ENCODE measurements at places on chromosomes 11 and 22.

DNA sequence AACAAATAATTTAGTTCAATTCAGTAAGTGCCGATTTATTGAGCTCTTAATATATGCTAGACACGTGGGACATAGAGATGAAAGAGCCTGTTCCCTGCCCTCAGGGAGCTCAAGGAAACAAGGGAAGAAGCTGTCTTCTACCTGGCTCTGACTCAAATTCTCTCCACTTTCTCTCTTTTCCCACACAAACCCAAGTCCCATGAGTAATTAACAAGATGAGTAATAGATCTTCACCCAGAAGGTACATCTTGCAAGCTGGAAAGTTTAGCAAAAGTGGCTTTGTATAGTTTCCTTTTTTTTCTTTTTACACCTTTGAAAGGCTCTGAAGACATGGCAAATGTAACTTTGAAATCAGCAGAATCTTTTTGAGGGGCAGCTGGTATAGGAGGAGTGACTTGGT, 48.2 kb upstream of the CHST1 start:
- no peak overlapping the region for H3K4me3 ChIP-seq
- no peak for DNase-seq
- H3K27ac ChIP-seq, result no peak overlapping the region
- no peaks in the 10 kb centered on the region for H3K4me1 ChIP-seq
- no peaks in the 10 kb centered on the region for H3K36me3 ChIP-seq

DNA sequence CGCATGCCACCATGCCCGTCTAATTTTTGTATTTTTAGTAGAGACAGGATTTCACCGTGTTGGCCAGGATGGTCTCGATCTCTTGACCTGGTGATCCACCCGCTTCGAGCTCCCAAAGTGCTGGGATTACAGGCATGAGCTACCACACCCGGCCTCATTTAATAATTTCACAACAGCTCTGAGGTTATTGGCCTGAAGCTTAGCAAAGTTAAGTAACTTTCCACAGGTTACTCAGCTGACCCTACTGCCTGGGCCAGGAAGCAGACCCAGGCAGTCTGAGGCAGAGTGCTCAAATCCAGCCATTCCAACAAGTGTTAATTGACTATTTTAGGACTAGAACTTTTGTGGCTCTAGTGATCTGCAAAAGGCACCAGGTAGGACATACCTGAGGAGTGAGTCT, 52.2 kb upstream of the L3MBTL2 start:
- no peaks in the 10 kb centered on the region for H3K27me3 ChIP-seq
- DNase-seq, result no peak
- H3K4me1 ChIP-seq, result no peaks in the 10 kb centered on the region
- no peak overlapping the region for H3K4me3 ChIP-seq
- no peak overlapping the region for H3K27ac ChIP-seq

DNA sequence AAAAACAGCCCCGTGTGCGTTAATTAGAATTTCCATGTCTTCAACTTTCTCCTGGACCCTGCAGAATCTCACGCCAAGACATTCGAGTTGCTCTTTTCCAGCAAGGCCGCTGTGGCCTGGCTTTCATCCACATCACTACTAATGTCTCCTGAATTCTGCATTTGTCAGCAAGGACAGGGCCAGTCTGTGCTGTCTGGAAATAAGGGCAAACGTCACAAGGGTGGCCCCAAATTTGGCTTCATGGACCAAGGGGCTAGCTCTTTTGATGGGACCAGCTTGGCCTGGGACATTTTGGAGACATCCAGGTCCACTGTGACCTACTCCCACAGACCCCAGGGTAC, 33.4 kb downstream of the KCNQ1OT1 start:
- no peak for DNase-seq
- H3K4me3 ChIP-seq, result no peak overlapping the region
- H3K27me3 ChIP-seq, result no peaks in the 10 kb centered on the region
- peaks cover 4% of the 10 kb centered on the region for H3K4me1 ChIP-seq
- H3K27ac ChIP-seq, result no peak overlapping the region

DNA sequence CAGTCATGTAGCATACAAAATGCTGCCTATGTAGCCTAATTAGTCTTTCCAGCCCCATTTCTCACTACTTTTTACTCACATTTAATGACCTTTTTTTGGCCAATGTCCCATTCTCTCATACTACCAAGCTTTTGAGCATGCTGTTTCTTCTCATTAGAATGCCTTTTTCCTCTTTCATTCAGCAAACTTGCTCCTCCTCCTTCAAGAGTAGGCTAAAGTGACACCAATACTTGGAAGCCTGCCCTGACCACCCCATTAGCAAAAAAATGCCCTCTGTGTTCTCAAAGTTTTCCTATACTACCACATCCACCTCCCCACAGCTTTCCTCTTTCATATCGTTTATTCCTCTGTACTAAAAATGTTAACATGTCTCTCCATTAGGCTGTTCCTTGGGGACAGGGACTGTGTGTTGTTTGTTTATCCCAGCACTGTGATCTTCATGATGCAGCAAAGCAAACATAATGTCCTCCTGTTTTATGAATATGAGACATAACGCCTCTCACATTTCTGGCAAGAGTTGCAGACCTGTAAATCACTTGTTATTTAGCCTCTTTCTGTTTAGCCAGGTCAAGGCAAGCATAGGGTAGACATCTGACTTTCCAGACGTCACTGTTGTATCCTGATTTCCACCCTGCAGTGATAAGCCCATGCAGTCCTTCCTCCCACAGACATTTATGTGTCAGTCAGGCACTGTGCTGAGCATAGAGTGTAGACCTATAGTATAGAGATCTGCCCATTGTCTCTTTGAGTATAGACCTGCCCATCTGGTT, 62.0 kb upstream of the UCP3 start:
- peaks cover 33% of the 10 kb centered on the region for H3K36me3 ChIP-seq
- H3K27ac ChIP-seq, result no peak overlapping the region

GRCh38 chr11:17658211-17658610, 61.2 kb upstream of the MYOD1 start:
- H3K4me1 ChIP-seq, result no peaks in the 10 kb centered on the region
- DNase-seq, result no peak
- no peak overlapping the region for H3K27ac ChIP-seq
- peaks cover 37% of the 10 kb centered on the region for H3K27me3 ChIP-seq
- H3K4me3 ChIP-seq, result no peak overlapping the region

- H3K27ac ChIP-seq, result no peak overlapping the region
- no peaks in the 10 kb centered on the region for H3K27me3 ChIP-seq
- DNase-seq, result no peak
- H3K4me3 ChIP-seq, result no peak overlapping the region
These were observed 50.8 kb downstream of the FLRT1 start for GRCh38 chr11:64086258-64087123.

DNA sequence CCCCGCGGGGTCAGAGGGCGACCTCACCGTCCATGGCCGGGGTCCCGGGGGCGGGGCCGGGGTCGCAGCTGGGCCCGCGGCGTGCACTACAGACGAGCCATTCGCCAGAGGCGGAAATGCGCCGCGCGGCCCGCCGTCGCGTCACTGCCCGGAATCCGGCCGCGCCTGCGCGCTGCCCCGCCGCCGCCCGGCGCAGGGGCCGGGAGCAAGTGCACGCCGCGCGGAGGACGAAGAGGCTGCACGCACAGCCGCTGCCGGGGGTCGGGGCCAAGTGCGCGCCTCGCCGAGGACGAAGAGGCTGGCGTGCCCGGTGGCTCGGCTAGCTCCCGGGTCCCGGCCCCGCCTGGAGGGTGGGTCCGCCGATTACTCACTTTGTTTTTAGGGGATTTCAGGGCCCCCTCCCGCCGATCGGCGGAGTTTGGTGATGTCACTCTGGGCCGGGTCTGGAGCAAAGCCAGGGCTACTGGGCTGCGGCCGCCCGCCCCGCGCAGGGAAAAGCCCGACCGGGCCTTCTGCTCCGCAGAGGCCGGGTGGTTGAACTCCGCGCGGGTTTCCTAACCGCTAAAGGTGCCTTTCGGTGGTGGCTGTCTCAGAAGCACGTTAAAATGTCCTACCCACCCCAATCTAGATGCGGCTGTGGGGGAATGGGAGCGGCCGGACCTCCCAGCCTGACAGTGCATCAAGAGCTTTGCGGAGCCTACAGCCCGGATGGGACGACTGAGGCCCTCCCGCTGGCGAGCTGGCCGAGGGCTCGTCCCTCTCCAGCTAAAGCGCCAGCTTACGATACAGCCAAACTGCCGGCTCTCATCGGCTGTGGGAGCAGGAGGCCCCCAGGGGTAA, at the start of gene RELA:
Gene RELA, minus strand, starts transcription at position 118 of the 840 bp plus-strand sequence. Its CDS starts 84 bp downstream, at position 34.
- H3K27ac ChIP-seq, result peak within 1 kb of the TSS; percentile 85
- H3K4me3 ChIP-seq, result peak within 1 kb of the TSS; percentile 83
- H3K4me1 ChIP-seq, result peaks cover 32% of the 10 kb centered on the region
- H3K27me3 ChIP-seq, result no peaks in the 10 kb centered on the region
- DNase-seq, result peak; percentile 94
- peaks cover 26% of the 10 kb centered on the region for H3K36me3 ChIP-seq

- H3K36me3 ChIP-seq, result no peaks in the 10 kb centered on the region
- no peak overlapping the region for H3K4me3 ChIP-seq
- H3K27me3 ChIP-seq, result peaks cover 15% of the 10 kb centered on the region
- no peak for DNase-seq
These were observed 6.8 kb upstream of the CAT start for GRCh38 chr11:34431979-34432378.

DNA sequence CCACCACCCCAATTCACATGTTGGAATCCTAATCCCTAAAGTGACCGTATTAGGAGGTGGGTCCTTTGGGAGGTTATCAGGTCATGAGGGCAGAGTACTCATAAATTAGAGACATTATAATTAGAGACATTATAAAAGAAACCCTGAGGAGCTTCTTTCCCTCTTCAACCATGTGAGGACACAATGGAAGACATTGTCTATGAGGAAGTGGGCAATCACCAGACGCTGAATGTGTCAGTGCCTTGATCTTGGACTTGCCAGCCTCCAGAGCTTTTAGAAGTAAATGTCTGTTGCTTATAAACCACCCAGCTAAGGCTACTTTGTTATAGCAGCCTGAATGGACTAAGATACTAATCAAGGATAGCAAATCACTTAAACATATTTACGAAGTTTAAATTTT, 14.8 kb downstream of the GAB2 start:
- H3K27me3 ChIP-seq, result no peaks in the 10 kb centered on the region
- H3K36me3 ChIP-seq, result peaks cover 31% of the 10 kb centered on the region
- no peak for DNase-seq
- no peak overlapping the region for H3K4me3 ChIP-seq
- H3K4me1 ChIP-seq, result peaks cover 23% of the 10 kb centered on the region

DNA sequence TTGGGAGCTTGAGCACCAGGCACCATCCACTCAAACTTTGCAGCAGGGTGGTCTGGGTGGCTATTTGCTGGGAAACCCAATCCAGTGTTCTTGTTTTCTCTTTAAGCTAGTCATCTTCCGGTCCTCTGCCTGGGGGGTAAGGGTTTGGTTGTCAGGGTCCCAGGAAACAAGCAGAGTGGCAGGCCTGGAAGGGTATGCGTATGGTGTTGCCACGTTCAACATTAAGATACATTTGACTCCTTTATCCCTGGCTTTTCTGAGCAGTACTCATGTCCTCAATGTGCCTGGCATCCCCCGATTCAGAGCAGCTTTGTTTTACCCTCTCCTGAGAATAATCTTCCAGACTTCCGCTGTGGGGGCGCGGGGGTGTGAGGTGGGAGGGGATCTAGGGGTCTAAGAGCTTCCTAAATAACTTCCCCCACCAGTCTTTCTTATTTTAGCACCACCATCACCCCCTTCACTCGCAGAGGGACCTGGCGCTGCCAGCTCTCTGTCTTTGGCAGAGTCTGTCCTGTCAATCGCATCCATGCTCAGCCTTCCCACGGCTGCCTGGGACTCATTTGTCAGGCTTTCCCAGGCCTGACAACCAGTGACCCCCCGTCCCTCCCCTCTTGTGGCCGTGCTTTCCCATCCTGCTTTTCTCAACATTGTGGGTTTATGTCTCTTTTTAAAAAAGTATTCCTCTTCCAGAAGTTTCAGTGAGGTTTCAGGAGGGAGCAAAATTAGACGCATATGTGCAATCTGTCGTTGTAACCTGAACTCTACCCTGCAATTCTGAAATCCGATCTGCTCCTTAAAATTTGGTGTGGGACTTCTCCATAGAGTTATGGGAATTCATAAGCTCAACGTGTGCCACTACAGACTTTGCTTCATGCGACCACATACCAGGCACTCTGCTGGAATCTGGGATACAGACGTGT, 27.0 kb upstream of the RBFOX2 start:
- H3K27me3 ChIP-seq, result peaks cover 11% of the 10 kb centered on the region
- DNase-seq, result no peak
- H3K4me3 ChIP-seq, result no peak overlapping the region
- peaks cover 11% of the 10 kb centered on the region for H3K4me1 ChIP-seq
- no peaks in the 10 kb centered on the region for H3K36me3 ChIP-seq
- H3K27ac ChIP-seq, result no peak overlapping the region

DNA sequence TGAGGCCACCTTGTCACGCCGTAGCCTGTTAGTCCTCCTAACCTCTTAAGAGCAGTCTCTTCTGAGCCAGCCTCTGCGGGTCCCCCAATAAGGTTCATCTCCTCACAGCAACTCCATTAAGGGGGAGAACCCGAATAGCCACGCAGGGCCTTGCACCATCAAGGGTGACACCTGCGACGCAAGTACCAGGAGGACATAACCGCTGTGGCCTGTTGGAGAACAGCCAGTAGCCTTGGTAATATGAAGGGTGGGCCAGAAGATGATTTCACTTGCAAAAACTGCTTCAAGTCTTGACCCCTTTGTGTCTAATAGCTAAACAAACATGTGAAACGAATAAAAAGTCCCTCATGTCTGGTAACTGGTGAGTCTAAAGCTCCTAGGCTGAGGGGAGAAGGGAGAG, 14.8 kb downstream of the ARFGAP2 start:
- no peak overlapping the region for H3K4me3 ChIP-seq
- H3K27me3 ChIP-seq, result no peaks in the 10 kb centered on the region
- H3K27ac ChIP-seq, result no peak overlapping the region
- DNase-seq, result no peak
- peaks cover 6% of the 10 kb centered on the region for H3K36me3 ChIP-seq

DNA sequence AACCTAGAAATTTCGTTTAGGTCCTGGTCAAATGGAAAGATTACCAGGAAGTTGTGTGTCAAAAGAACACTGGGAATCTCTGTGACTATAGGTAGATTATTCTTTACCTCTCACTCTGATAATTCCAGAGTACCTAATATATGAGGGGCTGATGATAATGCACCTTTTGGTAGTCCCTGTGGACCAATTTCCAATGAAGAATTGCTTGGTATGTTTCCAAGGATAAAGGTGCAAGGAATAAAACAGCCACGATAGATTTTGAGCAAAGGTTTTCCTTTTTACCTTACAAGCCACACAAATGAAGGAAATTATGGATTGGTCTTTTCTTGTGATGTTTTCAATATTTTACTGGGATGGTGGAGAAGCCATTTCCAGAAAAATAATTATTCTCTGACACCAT, at the start of gene OR8H1:
Gene OR8H1, minus strand, starts transcription at position 101 of the 400 bp plus-strand sequence. CDS start 1,192 bp downstream, outside the sequence.
- no peak for DNase-seq
- no peaks in the 10 kb centered on the region for H3K36me3 ChIP-seq
- no peaks in the 10 kb centered on the region for H3K27me3 ChIP-seq

DNA sequence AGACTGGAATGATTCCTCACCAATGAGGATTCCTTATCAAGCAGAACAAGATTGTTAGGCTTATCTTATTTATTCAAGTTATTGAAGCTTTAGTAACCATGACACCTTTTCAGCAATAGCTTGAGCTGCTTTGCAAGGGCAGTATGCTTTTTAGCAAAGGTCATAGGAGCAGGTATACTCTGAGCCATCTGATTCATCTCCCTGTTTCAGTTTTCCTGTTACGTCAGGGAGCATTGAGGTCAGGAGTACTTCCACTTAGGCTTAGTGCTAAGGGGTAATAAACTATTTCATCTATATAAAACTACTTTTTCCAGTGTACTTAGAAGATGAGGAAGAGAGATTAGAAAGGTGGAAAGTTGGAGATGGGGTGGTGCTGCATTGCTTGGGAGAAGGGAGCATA, 17.7 kb upstream of the ANKRD42 start:
- peaks cover 60% of the 10 kb centered on the region for H3K36me3 ChIP-seq
- peaks cover 36% of the 10 kb centered on the region for H3K4me1 ChIP-seq
- H3K4me3 ChIP-seq, result no peak overlapping the region
- no peak for DNase-seq

GRCh38 chr11:43316451-43316850, 4.7 kb downstream of the API5 start:
- H3K4me1 ChIP-seq, result peaks cover 58% of the 10 kb centered on the region
- DNase-seq, result peak; percentile 77
- H3K27ac ChIP-seq, result peak overlapping the region; percentile 71
- H3K27me3 ChIP-seq, result no peaks in the 10 kb centered on the region
- no peak overlapping the region for H3K4me3 ChIP-seq
- peaks cover 12% of the 10 kb centered on the region for H3K36me3 ChIP-seq

Measured in activated CD8-positive, alpha-beta memory T cell treated with anti-CD3 and anti-CD28 coated beads, Interleukin-2, amount 10 ng/mL, durations not matched to agents 7 days and 5 days (primary cell).